ENCODE measurements at places on chromosomes 12 and 14.

DNA sequence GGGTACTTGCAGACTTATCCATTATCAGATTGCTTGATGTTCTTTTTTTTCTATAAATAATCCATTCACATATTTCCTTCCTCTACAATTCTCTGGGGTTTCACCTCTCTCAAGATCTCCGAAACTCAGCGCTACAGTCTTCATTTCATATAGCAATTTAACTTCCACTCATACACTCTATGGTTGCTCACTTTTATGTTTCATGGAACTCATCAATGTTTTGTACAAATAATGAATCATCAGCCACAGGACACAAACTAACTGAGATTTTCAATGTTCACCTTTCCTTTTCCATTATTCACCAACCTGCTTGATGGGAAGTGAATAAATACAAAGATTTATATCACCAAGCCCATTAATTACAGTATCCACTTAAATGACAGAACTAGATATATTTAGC lies 534.7 kb downstream of the LRFN5 start:
- no peak for DNase-seq

GRCh38 chr12:132067182-132067581 lies 76.9 kb downstream of the DDX51 start:
- DNase-seq: no peak

- no peak for DNase-seq
Measured at GRCh38 chr12:93167331-93167730, 210.4 kb upstream of the NUDT4 start.

DNA sequence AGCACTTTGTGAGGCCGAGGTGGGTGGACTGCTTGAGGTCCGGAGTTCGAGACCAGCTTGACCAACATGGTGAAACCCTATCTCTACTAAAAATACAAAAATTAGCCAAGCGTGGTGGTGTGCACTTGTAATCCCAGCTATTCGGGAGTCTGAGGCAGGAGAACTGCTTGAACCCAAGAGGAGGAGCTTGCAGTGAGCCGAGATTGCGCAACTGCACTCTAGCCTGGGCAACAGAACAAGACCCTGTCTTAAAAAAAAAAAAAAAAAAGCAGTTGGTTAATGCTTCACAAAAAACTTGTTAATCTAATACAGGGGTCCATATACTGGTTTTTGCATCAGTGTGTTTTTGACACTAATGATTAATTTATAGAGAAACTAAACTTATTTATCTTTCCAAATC lies 18.5 kb upstream of the SLC7A8 start:
- no peak for DNase-seq

Data from anterior cingulate cortex (tissue), 58 donors.